ENCODE measurements at places on chromosomes 16 and 17. TPM values are rescaled to one million over a fixed set of nuclear protein-coding genes. Genes with fewer than 3 reads are reported as not detected.

Gene CUEDC1
- not detected for total RNA-seq

Gene TBC1D3E
- total RNA-seq: not detected

Gene ZPBP2
- total RNA-seq: 0.19 TPM

Gene MYH2
- total RNA-seq: not detected

Gene USB1
- 38.5 TPM for total RNA-seq

Gene TK1
- total RNA-seq: 195 TPM

Gene PABPN1L
- not detected for total RNA-seq

Gene PIRT
- total RNA-seq: not detected

GRCh38 chr17:32157225-32157624 is 14.9 kb downstream of the RHOT1 start:
- peaks cover 28% of the 10 kb centered on the region for H3K36me3 ChIP-seq
- no peak overlapping the region for H3K4me3 ChIP-seq
- H3K4me1 ChIP-seq: peaks cover 11% of the 10 kb centered on the region
- no peaks in the 10 kb centered on the region for H3K27me3 ChIP-seq

DNA sequence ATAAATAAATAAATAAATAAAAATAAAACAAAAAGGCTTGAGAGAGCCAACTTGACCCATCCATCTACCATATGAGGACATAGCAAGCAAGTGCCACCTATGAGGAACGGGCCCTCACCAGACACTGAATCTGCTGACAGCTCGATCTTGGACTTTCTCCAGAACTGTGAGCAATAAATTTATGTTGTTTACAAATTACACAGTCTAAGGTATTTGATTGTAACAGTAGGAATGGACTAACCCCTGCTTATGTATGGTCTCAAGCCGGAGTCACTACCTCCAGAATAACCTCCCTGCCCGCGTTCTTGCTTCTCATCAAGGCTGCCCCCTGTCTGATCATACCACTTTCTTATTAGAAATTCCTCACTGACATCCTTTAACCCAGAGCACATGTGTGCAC is 9.9 kb downstream of the SLC5A11 start:
- peaks cover 11% of the 10 kb centered on the region for H3K27me3 ChIP-seq
- H3K4me1 ChIP-seq: peaks cover 10% of the 10 kb centered on the region
- no peak overlapping the region for H3K4me3 ChIP-seq
- DNase-seq: no peak
- no peaks in the 10 kb centered on the region for H3K36me3 ChIP-seq

DNA sequence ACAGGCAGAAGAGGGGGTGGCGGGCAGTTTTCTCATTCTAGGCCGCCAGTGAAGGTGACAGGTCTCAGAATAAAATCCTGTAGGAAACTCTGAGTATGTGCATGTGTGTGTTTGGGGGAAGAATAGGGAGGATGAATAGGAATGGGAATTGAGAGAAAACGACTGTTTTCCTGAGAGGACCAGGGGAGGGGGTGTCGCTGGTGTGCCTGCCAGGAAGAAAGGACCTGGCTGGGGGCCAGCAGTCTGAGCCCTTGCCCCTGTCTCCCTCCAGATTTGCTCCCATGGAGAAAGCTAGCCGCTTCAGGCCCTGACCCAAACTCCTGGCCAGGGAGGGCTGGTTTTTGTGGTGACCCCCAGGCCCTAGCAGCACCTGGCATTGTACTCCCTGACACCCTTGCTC is 14.4 kb downstream of the C17orf50 start:
- DNase-seq: no peak
- no peak overlapping the region for H3K27ac ChIP-seq
- no peaks in the 10 kb centered on the region for H3K4me1 ChIP-seq
- H3K36me3 ChIP-seq: no peaks in the 10 kb centered on the region
- H3K4me3 ChIP-seq: no peak overlapping the region
- H3K27me3 ChIP-seq: peaks cover 3% of the 10 kb centered on the region

DNA sequence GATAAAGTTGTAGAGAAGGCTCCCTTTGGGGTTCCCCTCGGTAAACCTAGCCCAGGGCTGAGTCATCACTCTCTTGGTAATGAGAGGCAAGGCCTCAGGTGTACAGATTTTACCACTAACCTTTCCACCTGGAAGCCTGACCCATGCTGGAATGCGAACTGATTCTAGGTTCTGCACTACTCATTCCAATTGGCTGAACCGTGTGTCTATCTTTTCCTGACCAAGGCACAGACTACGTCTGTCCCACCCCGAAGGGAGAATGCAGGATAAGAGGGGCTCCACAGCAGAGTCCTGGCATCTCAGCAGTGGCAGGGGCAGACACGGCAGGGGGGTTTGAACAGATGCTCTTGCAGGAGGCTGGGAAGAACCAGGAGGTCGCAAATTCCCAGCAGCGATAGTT is 65.4 kb upstream of the B4GALNT2 start:
- no peak overlapping the region for H3K27ac ChIP-seq
- no peak overlapping the region for H3K4me3 ChIP-seq
- H3K36me3 ChIP-seq: no peaks in the 10 kb centered on the region

DNA sequence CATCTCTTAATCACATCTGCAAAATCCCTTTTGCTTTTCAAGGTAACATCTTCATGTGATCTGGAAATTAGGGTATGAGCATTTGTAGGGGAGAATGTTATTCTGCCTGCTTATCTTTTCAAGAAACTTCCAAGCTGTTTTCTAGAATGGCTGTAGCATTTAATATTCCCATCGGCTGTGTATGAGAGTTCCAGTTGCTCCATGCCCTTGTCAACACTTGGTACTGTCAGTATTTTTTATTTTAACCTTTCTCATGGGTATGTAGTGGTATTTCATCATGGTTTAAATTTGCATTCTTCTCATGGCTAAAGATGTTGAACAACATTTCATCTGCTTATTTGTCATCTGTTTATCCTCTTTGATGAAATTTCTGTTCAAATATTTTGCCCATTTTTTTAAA is 90.6 kb upstream of the HLF start:
- no peaks in the 10 kb centered on the region for H3K4me1 ChIP-seq
- H3K27ac ChIP-seq: no peak overlapping the region
- DNase-seq: no peak
- no peaks in the 10 kb centered on the region for H3K27me3 ChIP-seq
- no peak overlapping the region for H3K4me3 ChIP-seq

DNA sequence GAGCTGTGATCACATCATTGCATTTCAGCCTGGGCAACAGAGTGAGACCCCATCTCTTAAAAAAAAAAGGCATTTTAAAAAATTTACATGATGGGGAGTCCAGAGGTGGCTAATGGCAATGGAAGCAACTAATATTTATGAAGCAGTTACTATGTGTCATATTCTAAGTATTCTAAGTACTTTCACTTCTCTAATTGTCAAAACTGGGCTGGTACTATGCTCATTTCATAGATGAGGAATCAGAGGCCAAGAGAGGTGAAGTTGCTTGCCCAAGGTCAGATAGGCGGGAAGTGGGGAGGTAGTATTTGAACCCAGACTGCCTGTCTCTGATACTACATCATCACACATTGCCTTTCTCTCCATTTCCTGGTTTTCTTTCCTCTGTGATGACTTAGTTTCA is 50.7 kb downstream of the SLC5A11 start:
- no peaks in the 10 kb centered on the region for H3K36me3 ChIP-seq
- no peak for DNase-seq
- no peak overlapping the region for H3K4me3 ChIP-seq

- H3K36me3 ChIP-seq: no peaks in the 10 kb centered on the region
- DNase-seq: no peak
- H3K4me3 ChIP-seq: no peak overlapping the region
- H3K4me1 ChIP-seq: peaks cover 5% of the 10 kb centered on the region
- H3K27me3 ChIP-seq: peaks cover 28% of the 10 kb centered on the region
- no peak overlapping the region for H3K27ac ChIP-seq
These were observed 464 bp downstream of the RUNDC3A start for GRCh38 chr17:44308865-44309264.

- no peaks in the 10 kb centered on the region for H3K27me3 ChIP-seq
- no peak for DNase-seq
- peaks cover 27% of the 10 kb centered on the region for H3K36me3 ChIP-seq
These were observed 9.4 kb downstream of the XYLT2 start for GRCh38 chr17:50355336-50355700.

- peaks cover 6% of the 10 kb centered on the region for H3K27me3 ChIP-seq
- no peak for DNase-seq
- H3K4me3 ChIP-seq: no peak overlapping the region
- no peaks in the 10 kb centered on the region for H3K36me3 ChIP-seq
- H3K27ac ChIP-seq: no peak overlapping the region
These were observed 13.0 kb downstream of the PLA2G10 start for GRCh38 chr16:14681115-14681514.

- H3K27me3 ChIP-seq: no peaks in the 10 kb centered on the region
- peaks cover 48% of the 10 kb centered on the region for H3K36me3 ChIP-seq
- peak; percentile 79 for DNase-seq
- H3K4me1 ChIP-seq: peaks cover 32% of the 10 kb centered on the region
- H3K4me3 ChIP-seq: peak overlapping the region; percentile 56
These were observed 22.6 kb downstream of the NDE1 start for GRCh38 chr16:15672514-15673167.

DNA sequence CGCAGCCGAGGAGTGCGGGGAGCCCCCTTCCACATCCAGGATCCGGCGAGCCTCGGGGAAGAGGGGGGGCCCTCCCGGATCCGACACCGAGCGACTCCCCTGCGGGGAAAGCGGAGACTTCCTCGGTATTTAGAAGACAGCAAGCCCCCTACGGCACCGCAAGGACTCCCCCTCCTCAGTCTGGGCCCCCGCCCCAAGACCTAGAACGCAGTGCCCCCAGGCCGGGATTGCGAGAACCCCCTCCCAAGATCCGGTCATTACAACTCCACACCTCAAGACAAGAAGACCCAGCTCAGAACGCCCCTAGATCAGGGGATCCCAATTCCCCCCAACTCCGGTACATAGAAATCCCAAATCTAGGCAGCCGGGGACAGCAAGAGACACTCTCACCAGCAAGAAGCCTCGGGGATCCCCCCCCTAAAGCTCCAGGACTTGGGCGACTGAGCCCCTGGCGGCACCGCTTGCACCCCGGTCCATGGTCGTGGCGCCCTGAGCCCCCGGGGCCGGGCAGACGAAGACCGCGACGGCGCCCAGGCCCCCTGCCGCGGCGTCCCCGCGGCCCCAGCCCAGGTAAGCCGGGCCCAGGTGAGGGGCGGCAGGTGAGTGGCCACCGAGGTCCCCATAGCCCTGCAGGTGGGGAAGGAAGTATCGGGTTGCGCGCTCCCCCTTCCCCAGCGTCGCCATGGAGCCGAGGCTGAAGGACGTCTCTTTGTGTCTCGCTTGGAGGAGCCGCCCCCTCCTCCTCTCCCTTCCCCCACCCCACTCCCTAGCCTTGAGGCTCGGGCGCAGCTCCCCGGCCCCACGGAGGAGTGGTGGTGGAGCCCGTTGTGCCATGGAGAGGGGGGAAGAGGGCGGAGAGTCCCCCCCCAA is 641 bp downstream of the SBK1 start:
- peaks cover 60% of the 10 kb centered on the region for H3K4me1 ChIP-seq
- no peaks in the 10 kb centered on the region for H3K27me3 ChIP-seq
- H3K36me3 ChIP-seq: no peaks in the 10 kb centered on the region
- peak overlapping the region; percentile 59 for H3K27ac ChIP-seq
- peak overlapping the region; percentile 78 for H3K4me3 ChIP-seq

GRCh38 chr17:17675925-17676534 is 5.2 kb upstream of the RAI1 start:
- no peaks in the 10 kb centered on the region for H3K27me3 ChIP-seq
- no peak overlapping the region for H3K4me3 ChIP-seq
- DNase-seq: peak; percentile 45
- peaks cover 22% of the 10 kb centered on the region for H3K4me1 ChIP-seq

GRCh38 chr17:5131146-5131715 is 15.4 kb downstream of the USP6 start:
- no peaks in the 10 kb centered on the region for H3K4me1 ChIP-seq
- peak; percentile 1 for DNase-seq
- no peaks in the 10 kb centered on the region for H3K36me3 ChIP-seq
- no peak overlapping the region for H3K27ac ChIP-seq

DNA sequence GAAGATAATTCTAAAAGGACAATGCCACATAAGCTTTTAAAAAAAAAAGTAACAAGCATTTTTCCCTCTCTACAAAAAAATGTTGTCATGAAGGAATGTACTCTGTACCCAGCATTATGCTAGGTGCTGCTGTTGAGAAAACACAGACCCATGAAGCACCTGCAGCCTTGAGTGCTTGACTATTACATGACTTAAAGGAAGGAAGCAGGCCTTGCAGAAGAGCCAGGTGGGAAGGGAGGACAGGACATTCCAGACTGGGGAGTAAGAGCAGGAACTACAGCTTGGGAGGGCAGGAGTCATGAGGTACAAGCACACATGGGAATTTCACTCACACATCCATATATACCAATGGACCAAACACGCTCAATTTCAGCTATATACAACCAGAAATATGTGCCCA is 3.8 kb downstream of the MYO1D start:
- H3K4me1 ChIP-seq: peaks cover 15% of the 10 kb centered on the region
- H3K27ac ChIP-seq: no peak overlapping the region
- H3K36me3 ChIP-seq: no peaks in the 10 kb centered on the region
- no peak for DNase-seq

DNA sequence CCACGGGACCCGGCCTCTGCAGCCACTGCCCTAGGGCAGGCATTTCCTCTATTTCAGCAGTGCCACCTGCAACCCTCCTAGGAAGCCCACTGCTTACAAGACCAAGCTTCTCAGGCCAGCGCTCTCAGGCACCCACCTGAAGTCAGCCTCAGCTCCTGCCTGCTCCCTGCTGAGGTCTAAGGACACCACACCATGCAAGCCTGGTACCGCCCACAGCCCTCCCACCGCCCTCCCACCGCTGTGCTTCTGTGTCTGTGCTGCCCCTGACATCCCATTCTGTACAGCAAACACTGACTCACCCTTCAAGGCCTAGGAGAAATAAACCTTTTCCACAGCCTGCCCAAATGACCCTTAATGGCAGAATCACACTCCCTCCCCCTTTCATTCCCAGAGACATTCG is 6.3 kb downstream of the CLUH start:
- H3K27me3 ChIP-seq: no peaks in the 10 kb centered on the region
- no peak overlapping the region for H3K4me3 ChIP-seq
- peaks cover 24% of the 10 kb centered on the region for H3K36me3 ChIP-seq
- peaks cover 30% of the 10 kb centered on the region for H3K4me1 ChIP-seq
- no peak for DNase-seq

GRCh38 chr16:23843143-23843542 is 7.4 kb downstream of the PRKCB start:
- no peak for DNase-seq
- no peaks in the 10 kb centered on the region for H3K27me3 ChIP-seq
- H3K36me3 ChIP-seq: peaks cover 42% of the 10 kb centered on the region
- peak overlapping the region; percentile 85 for H3K27ac ChIP-seq
- H3K4me1 ChIP-seq: peaks cover 83% of the 10 kb centered on the region

DNA sequence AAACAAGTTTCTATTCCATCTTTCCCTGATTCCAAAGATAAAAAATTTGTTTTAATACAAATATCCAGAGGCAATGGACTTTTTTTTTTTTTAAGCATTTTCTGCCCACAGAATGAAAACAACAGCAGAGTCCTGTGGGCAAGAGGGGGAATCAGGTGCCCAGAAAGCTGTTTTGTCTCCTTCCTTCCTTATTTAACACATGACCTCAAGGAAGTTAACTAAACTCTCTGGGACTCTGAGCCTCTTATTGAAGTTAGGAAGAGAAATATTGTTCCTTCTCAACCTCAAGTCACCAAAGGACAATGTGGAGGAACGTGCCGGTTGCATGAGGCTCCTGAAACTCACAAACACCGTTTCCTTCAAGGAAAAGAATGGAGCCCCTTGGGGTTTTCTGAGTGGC is 34.9 kb downstream of the LITAF start:
- H3K27ac ChIP-seq: no peak overlapping the region
- no peak overlapping the region for H3K4me3 ChIP-seq
- DNase-seq: no peak
- H3K27me3 ChIP-seq: no peaks in the 10 kb centered on the region
- peaks cover 74% of the 10 kb centered on the region for H3K36me3 ChIP-seq
